ENCODE measurements at places on chromosomes 1 and 21.

DNA sequence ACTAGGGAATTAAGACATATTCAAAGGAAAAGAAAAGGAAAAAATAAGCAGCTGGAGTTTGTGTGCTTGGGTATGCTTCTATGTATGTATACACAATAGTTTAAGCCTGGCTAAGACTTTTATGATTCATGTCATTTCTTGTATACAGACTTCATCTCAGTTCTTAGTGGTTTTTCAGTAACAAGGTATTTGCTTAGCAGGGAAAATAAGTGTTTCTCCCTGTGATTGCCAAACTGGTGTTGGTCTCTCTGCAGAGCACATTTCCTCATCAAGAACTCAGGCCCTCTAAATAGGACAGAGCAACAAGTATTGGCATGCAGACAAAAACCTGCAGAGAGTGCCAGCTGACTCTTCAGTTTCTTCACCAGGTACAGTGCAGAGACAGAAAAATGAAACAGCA is 484.4 kb upstream of the ZRANB2 start:
- no peak for DNase-seq

DNA sequence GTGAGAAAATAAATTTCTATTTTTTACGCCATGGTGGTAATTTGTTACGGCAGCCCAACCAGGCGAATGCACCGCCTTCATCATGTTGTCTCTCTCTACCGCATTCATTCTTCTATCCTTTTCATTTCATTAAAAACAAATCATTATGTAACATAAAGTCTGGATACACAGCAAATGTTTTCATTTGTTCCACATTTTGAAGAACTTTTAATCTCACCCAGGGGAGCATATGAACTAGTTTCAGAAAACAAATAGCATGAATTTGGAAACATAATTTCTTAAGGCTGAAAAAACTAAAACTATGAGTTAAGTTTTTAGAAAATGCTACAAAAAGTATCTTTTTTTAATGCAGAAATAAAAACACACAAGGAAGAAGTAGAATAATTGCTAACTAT is 11.2 kb upstream of the OR2B11 start:
- DNase-seq: no peak

DNA sequence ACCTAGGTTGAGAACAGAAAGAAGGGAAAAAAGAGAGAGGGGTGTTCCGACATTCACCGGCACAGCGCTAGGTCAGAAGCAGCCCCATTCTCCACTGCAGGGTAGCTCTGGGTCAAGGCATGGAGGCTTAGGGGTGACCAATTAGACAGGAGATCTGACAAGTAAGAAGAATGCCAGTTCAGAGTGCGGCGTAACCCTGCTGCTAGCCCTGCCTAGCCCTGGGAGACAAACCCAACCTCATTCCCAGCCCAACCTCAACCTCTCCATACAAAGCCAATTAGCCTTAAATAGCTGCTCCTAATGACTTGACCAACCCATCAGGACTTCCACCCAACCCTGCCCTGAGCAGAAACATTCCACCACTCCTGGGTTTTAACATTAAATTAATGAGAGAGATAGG is 3.4 kb downstream of the PRELP start:
- DNase-seq: no peak

DNA sequence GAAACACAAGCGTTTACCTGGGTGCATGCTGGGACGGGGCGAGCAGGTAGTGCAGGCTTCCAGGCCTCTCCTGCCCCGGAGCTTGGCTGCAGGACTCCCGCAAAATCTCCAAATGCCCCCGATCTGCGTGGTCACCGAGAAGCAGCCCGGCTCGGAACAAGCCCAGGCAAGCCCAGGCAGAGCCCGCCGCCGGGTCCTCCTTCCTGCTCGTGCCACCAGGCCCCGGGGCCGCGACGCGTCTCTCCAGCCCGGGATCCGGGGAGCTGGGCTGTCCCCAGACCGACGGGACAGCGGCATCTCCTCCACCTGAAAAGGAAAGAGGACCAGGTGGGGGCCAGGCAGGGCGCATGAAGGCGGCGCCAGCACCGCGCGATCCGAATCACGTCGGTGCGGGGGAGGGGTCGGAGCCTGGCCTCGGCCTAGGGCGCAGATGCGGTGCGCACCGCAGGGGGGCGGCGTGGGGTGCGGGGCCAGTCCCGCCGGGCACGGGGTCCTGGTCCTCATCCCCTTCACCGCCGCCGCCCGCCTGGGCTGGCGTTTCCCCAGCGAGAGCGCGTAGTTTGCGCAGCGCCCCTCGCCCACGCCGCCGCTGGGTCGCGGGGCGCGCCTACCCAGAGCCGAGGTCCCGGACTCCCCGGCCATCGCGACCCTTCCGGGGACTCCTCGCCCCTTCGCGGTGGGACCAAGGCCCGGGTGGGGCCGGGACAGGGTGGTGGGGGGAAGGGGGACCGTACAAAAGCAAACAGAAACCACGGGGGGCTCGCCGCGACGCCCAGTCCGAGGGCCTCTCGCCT is 52.4 kb upstream of the H6PD start:
- DNase-seq: no peak

- no peak for DNase-seq
Observed at GRCh38 chr1:201774983-201775344, 54.0 kb upstream of the IPO9 start.

DNA sequence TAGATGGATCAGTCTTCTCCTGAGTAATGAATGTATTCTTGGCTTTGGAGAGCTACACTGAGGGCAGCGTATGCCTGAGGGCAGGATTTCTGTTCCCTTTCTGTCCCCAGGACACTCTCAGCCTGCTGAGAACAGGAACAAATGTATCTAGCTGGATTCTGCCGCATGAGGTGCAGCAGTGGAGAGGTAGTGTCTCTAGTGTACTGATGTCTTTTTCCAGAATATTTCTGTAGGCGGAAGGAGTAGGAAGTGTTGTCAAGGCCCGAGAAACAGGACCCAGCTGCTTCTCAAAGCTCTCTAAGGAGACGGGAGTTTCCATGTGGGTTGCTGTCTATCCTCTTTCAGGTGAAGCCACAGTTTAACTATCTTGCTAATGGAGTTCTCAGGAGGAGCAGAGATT is 65.5 kb downstream of the MT1HL1 start:
- no peak for DNase-seq

GRCh38 chr1:33242652-33243051 is 13.6 kb upstream of the ZNF362 start:
- DNase-seq: no peak

DNA sequence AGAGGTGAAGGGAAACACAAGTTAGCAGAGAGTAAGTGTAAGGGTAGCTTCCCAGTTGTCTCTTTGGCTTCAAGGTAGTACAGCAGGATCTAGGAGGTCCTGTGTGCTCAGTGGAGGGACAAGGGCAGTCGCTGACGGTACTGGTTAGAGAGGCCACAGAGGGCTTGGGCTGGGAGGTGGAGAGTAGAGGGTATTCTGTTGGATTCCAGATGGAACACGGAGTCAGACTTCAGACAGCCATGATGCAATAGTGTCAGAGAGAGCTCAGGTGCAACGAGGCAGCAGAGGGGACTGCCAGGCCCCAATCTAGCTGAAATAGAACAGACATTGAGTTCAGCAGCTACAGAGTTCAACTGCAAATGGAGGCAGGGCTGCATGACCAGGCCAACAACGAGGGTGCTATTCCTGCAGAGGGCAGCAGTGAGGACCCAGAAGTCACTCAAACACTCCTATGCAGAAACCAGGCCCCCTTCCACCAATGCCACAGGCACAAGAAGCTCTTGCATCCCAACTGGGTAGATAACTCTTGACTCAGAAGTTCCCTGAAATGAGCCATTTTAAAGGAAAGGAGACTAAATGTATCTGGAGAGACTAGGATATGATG is 325.0 kb upstream of the ESRRG start:
- DNase-seq: no peak

DNA sequence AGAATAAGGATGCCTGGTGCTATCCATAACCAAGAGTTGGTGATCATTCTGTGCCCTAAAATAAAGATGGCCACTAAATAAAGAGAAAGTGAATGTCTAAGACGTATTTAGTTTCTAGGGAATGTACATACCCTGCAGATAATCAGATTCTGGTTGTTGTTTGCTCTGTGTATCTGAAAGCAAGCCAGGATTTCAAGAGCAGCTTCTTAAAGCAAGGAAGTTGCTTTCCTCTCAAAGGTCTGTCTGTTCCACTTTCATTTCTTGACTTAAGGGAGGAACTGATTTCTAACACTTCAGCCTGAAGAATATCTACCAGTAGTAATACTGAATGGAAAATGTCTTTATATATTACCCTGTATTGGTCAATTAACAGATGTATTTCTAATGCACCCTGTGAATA is 88.8 kb downstream of the KIF1B start:
- no peak for DNase-seq

DNA sequence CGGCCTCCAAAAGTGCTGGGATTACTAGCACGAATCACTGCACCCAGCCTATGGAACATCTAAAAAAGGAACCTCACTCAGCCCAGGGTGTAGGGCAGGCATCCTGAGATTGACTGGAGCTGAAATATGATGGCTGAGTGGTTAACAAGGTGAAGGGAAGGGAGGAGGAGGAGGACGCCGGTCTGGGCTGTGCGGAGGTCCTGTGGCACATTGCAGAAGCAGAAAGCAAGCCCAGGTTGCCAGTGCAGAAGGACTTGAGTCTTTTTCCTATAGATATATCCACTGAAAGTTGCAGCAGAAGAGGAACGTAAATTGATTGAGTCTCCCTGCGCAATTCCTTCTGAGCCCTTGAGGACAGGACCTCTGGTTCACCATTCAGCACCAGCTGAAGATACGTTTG is 1.5 kb upstream of the KIF17 start:
- DNase-seq: no peak

GRCh38 chr1:15258833-15259621 is 12.0 kb downstream of the FHAD1 start:
- no peak for DNase-seq

DNA sequence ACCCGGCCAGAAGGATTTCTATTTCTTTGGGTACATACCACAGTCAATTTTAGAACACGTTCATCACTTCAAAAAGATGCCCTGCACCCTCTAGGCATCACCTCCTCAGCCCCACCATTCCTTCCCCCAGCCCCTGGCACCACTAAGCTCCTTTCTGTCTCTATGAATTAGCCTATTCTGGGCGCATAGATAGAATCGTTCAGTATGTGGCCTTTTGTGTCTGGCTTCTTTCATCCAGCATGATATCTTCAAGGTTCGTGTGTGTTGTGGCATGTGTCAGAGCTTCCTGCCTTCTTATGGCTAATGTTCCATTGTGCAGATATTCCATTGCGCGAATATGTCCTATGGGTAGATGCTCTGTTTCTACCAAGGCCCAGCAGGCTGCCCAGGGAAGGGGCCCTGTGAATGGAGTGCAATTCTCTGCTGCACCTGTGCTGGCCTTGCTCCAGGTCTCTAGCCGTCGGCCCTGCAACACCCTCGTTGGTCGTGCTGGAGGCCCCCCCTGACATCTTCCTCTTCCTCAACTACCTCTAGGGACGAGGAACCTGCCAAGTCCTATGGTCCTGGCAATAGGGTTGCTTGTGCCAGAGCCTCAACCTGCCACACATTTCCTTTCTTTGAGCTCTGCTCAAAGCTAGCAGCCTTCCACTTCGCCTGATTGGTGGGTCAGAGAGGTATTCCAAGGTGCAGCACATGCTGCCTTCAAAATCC is 113.5 kb downstream of the RIPK4 start:
- DNase-seq: no peak

DNA sequence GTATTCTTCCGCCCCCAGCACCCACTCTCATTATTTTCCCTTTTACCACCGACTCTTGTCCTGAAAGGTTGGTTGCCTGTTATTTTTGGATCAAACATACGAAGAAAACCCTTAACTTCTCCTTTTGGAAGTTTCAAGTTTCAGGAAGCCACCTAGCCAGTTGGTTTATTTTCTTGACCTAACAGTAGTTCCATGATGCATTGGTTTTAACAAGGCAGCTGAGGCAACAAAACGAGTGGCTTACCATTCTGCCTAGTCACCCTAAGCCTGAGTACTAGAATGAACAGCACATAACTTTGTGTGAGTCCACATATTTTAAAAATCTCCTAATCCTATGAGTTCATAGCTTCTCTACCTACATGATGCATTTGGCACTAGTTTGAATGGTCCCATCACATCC is 28.9 kb downstream of the OLFM3 start:
- DNase-seq: no peak

DNA sequence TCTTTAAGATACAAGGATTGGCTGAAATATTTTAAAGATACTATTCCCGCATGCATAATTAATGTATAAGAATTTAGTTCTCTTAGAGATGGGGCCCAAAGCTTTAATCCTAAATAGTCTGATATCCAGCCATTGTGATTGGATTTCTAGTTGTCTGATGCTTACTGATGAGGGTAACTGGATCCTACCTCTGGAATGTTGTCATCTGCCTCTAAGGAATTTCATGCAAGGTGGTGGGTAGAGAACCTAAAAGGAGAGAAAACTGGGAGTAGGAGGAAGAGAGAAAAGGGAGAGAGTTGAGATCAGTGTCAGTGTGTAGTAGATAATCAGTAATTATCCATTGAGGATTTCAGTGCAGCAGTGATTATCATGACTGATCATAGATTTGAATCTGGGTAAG is 295.5 kb downstream of the KCNT2 start:
- DNase-seq: no peak

- DNase-seq: peak; percentile 81
Observed at GRCh38 chr1:218371927-218372672, 27.0 kb downstream of the TGFB2 start.

DNA sequence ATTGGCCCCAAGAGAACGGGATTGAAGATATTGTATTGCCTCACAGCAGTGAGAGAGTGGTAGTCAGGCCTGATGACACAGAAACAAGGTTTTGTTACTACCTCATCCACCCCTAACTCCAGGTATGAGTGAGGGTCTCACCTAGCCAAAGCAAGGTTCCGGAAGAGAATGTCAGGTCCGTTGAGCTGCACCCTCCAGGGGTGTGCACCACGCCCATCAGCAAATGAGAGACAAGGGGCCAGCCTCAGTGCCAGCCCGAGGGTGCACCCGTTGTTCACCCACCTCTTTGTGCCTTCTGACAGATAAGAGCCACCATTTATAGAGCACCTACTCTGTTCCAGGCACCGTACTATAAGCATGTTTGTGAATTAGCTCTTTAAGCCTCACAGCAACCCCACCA is 121.9 kb upstream of the IPO9 start:
- no peak for DNase-seq

DNA sequence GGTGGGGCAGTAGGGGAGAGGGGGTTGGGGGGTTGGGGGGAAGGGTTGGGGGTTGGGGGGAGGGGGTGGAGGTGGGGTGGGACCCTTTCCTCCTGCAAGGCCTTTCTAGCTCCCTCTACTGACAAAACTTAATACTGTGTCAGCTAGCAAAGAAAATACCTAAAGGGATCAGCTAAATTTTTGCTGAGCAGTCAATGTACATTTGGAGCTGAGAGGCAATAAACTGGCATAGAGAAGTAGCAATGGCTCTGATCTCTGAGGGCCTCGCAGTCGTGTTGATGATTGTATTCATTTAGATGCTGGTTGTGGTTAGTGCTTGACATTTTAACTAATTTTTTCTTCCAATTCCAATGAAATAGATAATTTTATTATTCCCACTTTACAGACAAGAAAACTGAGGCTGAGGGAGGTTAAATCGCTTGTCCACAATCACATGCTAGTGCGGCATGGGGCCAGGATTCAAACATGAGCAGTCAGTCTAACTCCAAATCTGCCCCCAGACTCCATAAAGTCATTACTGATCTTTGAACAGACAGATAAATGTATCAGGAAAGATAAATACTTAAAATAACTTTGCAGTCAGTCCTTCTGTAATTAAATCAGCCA is 357.1 kb downstream of the DISC1 start:
- DNase-seq: no peak

GRCh38 chr1:17075470-17076255 is 21.8 kb upstream of the SDHB start:
- DNase-seq: no peak

GRCh38 chr1:247270003-247270402 is 14.1 kb downstream of the VN1R5 start:
- no peak for DNase-seq
